Putamen (tissue), 1 donor: ENCODE measurements at places on chromosomes 7 and 10.

DNA sequence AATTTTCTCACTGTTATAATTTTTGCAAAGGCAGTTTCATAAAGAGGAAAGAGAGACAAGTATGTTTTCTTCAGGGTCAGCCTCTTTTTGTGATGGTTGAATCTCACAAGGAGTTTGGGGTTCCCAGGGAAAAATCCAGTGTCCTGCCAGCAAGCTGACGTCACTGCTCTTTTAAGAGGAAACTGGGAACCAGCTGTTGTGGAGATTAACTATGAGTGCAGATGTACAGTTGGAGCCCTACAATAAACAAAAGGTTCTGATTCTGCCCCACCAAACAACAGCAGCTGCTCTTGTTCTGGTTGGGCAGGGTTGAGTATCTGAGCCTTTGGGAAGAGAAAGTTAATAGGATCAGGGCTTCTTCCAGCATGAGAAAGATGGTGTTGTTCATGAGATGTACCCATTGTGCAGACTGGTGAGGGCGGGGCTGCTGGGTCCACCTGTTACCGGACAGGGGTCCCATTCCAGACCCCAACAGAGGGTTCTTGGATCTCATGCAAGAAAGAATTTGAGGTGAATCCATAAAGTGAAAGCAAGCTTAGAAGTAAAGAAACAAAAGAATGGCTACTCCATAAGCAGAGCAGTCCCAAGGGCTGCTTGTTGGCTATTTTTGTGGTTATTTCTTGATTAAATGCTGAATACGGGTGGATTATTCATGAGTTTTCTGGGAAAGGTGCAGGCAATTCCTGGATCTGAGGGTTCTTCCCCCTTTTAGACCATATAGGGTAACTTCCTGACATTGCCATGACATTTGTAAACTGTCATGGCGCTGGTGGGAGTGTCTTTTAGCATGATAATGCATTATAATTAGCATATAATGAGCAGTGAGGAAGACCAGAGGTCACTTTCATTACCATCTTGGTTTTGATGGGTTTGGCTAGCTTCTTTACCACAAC lies 12.5 kb downstream of the PRF1 start:
- DNase-seq = peak; percentile 49

- DNase-seq = no peak
Observed at GRCh38 chr7:144941127-144941526, 105.3 kb upstream of the TPK1 start.

DNA sequence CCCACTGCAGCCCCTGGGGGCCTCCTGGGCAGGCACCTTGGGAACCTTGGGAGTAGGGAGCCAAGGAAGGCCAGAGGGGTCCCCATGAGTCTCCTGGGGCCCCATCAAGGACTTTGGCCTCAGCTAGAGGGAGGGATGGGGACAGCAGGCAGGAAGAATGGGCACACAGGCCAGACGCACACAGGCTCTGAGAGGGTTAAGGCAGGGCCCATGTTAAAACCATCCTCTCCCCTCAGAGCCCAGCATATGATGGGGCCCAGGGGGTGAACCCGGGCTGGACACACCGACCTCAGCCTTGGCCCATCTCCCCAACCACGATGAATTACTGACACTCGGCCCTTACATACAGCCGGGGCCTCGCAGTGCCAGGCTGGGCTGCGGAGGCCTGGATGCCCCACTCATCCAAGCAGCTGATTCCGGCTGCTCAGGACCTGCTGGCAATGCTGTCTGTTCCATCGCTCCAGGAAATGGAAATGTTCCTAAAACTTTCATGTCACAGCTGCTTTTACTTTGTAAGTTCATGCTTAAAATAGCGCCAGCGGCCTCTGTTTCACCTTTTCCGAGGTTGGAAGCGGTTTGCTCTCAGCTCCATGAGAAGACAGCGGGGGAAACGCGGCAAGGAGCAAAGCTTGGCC lies 17.3 kb upstream of the INPP5A start:
- DNase-seq = peak; percentile 79

DNA sequence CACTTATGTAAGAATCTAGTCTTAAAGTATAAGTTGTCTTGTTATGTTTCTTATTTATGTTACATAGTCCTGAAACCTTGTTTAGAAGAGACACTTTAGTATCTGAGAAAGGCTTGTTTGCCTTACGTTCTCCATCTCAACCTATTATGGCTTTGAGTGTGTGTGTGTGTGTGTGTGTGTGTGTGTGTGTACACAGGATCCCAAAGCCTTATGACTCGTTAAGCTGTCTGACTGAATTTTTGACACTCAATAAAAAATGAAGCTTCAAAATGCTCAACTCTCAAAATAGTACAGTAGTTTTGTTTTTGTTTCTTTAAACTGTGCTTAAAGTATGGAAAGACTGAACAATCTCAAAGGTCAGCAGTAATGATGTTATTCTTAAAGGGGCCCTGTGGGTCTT lies 18.0 kb downstream of the CALU start:
- DNase-seq = no peak

DNA sequence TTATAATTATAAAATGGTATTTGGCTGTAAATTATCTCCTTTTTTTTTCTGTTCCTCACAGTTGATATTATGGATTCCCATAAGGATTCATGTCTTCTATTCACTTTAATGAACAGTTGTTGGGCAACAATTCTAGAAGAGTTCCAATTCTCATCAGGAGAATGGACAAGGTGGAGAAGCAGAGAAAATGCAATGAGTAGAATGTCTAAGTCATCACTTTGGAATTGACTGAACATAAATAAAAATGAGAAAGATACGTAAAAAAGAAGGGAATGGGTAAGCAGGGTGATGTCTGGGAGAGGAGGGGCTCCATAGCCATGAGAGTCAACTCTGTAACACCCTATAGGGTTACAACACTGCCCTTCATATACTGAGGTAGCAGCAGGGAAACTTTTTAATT lies 1.8 kb upstream of the CAV2 start:
- no peak for DNase-seq

- no peak for DNase-seq
Observed at GRCh38 chr7:123661765-123662164, 6.1 kb downstream of the LMOD2 start.

DNA sequence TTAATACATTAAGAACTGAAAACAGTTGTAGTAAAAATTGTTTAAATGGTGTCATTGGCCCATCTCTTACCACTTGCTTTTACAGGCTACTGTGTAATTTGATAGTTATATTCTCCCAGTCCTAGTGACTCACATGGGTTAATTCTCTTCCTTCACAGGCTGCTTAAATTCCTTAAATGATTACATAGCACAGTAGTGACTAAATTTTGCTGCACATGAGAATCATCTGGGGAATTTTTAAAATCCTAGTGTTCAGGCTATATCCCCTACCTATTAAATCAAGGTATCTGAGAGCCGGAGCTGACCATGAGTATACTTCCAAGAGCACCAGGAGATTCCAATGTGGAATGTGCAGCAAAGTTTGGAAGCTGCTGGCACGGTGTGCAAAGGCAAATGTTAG lies 45.3 kb upstream of the ZNF800 start:
- no peak for DNase-seq

GRCh38 chr10:60032723-60033122 lies 126.4 kb upstream of the CCDC6 start:
- peak; percentile 66 for DNase-seq

- no peak for DNase-seq
Observed at GRCh38 chr10:120634659-120635058, 177.6 kb downstream of the PLPP4 start.

DNA sequence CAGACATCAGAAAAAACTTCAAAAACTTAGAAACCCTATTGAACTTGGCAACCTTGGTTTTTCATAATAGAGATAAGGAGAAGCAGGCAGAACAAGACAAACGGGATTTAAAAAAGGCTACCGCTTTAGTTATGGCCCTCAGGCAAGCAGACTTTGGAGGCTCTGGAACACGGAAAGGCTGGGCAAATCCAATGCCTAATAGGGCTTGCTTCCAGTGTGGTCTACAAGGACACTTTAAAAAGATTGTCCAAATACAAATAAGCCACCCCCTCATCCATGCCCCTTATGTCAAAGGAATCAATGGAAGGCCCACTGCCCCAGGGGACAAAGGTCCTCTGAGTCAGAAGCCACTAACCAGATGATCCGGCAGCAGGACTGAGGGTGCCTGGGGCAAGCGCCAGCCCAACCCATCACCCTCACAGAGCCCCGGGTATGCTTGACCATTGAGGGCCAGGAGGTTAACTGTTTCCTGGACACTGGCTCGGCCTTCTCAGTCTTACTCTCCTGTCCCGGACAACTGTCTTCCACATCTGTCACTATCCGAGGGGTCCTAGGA lies 115.3 kb downstream of the NRCAM start:
- DNase-seq = no peak

- no peak for DNase-seq
Observed at GRCh38 chr7:135095450-135095849, 52.4 kb upstream of the TMEM140 start.

GRCh38 chr10:103712146-103712545 lies 143.2 kb downstream of the SH3PXD2A start:
- no peak for DNase-seq

DNA sequence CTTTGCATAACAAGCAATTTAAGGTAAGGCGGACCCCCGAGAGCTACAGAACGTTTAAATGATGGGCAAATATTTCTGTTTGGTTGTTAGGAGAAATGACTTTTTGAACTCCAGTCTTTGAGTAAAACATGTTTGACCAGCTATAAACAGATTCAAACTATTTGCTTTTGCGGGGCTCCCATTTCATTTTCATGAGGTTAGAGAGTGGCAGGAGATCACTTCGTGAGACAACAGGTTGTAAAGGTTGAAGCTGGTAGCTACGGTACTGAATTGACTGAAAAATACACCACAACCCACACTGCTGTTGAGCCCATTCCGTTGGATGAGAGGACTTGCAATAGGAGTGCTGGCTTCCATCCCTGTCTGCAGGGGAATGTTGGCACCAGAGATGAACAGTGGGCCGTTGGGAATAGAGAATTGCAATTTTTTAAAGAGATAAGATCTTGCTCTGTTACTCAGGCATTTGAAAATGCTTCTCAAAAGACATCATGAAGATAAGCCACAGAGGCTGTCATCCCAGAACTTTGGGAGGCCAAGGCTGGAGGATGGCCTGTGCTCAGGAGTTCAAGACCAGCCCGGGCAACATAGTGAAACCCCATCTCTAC lies 65.7 kb upstream of the CARD11 start:
- DNase-seq = no peak

DNA sequence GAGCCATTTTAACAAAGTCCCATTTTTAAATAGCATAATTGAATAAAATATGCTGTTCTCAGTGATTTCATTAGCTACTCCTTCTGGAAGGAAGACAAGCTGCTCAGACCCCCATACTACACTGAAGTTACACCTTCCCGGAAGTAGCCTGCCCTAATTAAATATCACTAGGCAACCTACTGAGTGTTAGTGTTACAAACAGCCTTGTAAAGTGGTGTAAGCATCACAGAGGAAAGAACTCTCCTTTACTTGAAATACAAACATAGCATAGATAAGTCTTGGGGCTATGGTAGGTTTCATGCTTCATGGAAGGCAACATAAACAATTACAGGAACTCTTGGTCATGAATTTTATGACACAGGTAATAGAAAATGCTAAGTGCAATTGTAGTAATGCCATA lies 43.4 kb upstream of the PTN start:
- no peak for DNase-seq

- no peak for DNase-seq
Observed at GRCh38 chr10:97852277-97852676, 2.6 kb downstream of the GOLGA7B start.

GRCh38 chr10:114057855-114058254 lies 14.2 kb downstream of the ADRB1 start:
- no peak for DNase-seq

DNA sequence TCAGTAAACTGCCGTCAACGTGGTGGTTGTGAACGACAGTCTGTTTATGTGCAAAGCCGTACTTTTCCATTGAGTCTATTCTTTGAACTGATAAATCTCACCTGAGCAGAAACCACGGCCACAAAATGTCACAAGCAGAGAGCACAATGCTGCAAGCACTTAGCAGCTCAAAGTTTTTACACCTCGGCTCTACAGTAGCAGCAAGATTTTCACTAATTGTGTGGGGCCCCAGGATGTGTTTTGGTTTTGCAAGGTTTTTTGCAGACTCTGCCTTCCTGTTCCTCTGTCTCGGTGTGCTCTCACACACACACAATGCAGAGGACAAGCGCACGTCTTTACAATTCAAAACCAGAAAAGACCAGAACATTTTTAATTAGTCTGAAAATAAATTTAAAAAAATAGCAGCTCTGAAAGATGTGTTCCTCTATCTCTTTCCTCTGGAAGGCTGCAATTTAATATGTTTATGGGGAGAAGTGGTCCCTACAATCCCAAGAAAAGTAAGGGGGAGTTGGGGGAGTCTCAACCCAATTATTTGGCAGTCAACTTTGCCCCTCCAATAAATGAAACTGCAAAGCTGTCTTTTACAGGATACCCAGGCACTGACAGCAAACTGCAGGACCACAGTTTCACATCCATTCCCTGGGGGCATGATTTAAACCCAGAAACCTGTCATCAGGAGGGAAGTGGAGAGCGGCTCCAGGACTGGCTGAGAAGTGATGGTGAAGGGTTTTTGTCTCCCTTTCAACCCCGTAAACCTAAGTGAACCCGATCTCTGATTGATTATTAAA lies 73.8 kb upstream of the SFMBT2 start:
- no peak for DNase-seq

GRCh38 chr10:97589479-97589878 lies at the start of gene C10orf62:
TSS of gene C10orf62 (plus strand) at chr10:97589721. CDS start at chr10:97589898, 177 bp downstream.
- no peak for DNase-seq

- DNase-seq = no peak
Observed at GRCh38 chr7:24245362-24245761, 38.6 kb upstream of the NPY start.

GRCh38 chr7:19112274-19113001 lies 5.0 kb downstream of the TWIST1 start:
- DNase-seq = no peak

DNA sequence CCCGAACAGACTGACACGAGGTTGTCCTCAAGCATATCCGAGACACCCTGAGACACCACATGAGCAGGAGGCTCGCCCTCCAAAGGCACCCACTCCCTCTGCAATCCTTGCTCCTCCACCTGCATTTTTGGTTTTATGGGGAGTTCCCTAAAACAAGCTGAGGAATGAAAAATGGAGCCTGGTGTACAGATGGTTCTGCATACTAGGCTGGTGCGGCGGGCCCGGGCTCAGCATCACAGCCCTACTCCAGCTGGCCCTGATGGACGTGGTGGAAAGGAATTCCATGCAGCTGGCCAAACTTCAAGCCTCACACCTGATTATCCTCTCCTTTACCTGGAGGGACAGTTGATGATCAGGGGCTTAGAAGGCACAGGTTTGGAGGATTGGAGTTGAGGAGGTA lies 30.3 kb upstream of the JAKMIP3 start:
- DNase-seq = no peak

GRCh38 chr10:131843089-131843595 lies 57.7 kb upstream of the PPP2R2D start:
- no peak for DNase-seq

DNA sequence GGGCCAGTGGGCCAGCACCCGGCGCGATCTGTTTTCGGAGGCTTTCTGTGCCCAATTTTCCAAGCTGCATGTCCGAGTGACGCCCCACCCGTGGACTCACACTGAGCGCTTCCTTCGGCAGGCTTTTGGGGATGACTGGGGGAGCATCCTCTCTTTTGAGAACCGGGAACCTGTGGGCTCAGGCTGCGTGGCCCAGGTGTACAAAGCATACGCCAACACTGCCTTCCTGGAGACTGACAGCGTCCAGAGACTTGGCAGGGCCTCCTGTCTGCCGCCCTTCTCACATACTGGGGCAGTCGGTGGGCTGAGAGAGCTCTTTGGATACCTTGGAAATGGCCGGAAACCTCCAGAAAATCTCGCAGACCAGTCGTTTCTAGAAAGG lies 1.0 kb downstream of the ADCK2 start:
- DNase-seq = no peak

GRCh38 chr10:12638781-12639180 lies 289.4 kb downstream of the CAMK1D start:
- DNase-seq = no peak

- DNase-seq = no peak
Observed at GRCh38 chr10:117272195-117273076, 31.5 kb downstream of the SLC18A2 start.
